Putamen (tissue), 1 donor: ENCODE measurements at places on chromosomes 1 and 21.

DNA sequence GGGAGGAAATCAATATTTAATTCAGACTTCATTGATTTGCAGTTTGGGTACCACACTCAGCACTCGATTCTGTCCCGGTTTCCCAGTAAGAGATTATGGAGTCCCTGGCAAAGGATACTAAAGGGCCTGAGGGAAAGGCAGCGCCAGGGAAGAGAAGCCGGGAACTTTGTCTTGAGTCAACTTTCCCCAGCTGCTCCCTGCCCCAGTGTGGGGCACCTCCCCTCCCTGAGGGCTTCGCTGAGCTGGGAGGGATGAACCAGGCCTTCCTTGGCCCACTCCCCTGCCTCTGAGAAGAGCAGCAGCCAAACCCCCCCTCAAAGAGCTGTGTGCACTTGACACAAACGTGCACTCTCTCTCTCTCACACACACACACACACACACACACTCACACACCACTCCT lies 32.6 kb downstream of the OPTC start:
- DNase-seq = no peak

DNA sequence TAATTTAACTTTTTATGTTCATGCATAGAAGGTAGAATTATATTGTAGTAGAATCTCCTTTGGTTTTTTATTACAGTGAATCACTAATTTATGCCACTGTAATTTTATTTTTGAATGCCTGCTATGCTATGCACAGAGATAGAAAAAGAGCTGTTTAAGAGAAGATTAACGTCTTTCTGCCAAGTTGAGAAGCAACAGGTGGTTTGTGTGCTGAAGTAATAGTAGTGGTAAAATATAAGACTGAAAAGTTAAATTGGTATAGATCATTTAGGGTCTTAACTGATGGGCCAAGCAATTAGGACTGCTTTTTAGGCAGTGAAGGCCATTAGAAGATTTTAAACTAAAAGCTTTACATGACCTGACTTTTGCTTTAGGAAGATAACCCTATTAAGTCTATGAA lies 115.1 kb downstream of the SYT14 start:
- no peak for DNase-seq

GRCh38 chr1:10969267-10969970 lies 43.0 kb upstream of the TARDBP start:
- no peak for DNase-seq

GRCh38 chr1:188668083-188668482 lies 1809.6 kb downstream of the BRINP3 start:
- no peak for DNase-seq

DNA sequence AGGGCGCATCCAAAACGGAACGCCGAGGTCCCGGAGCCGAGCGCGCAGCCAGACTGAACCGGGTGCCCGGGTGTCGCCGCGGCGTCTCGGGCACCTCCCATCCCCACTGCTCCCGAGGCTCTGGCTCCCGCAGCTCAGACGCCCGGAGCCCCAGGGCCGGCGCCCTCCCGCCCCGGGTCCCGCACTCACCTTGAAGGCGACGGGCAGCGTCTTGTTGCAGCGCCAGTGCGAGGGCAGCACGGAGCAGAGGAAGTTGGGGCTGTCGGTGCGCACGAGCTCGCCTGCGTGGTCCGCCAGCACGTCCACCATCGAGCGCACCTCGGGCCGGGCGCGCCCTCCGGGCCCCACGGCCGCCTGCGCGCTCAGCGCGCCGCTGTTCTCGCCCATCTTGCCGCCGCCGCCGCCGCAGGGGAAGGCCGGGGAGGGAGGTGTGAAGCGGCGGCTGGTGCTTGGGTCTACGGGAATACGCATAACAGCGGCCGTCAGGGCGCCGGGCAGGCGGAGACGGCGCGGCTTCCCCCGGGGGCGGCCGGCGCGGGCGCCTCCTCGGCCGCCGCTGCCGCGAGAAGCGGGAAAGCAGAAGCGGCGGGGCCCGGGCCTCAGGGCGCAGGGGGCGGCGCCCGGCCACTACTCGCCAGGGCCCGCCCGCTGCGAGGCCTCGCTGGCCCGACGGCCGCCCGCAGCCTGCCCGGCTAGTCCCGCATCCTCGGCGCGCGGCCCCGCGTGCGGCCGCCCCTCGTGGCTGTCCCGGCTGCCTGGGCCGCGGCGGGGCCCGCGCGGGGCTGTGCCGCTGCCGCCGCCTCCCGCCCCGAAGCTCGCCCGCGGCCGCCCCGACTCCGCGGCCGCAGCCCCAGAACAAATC lies 447 bp downstream of the RUNX3 start:
- DNase-seq = no peak

DNA sequence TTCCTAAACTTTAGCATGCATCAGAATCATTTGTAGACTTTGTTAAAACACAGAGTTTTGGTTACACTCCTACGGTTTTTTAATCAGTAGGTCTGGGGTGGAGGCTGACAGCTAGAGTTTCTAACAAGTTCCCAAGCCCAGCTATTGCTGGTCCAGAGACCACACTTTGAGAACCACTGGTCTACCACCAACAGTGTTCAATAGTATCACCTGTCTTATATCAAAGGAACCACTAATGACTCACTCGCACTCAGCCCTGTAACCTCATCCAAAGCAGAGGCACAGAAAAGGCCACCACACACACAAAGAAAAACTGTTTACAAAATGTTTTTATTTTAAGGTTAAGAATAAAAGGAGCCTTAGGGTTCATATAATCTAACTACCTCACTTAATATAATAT lies 68.7 kb downstream of the HIVEP3 start:
- no peak for DNase-seq

DNA sequence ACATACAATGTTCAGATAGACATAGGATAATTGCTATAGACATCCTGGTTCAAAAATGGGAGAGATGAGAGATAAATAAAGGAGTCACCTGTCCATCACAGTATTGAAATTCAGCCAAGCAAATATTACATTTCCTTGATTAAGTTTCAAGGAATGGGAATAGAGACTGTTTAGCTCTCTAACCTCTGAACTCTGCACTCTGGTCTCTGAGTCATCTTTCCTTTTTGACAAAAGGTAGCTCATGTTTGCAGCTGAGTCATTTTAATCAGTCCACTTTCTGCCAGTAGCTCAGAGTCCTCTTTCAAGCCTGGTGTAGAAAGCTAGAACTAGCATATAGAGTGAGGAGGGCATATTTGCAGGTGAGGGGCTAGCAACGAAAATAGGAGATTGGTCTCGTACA lies 51.4 kb upstream of the GJA8 start:
- DNase-seq = no peak

DNA sequence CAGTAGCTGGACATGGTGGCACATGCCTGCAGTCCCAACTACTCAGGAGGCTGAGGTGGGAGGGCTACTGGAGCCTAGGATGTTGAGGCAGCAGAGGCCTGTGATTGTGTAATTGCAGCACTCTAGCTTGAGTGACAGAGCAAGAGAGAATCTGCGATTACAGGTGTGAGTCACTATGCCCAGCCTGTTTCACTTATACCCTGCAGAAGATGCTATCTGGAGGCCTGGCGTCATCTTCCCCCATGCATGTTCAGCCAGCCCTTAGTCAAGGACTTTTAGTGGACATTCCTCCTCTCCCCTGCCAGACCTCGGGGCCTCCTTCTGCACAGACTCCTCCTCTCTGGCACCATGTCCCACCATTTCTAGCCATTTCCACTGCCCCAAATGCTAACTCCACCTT lies 36.3 kb upstream of the RCC2 start:
- no peak for DNase-seq

DNA sequence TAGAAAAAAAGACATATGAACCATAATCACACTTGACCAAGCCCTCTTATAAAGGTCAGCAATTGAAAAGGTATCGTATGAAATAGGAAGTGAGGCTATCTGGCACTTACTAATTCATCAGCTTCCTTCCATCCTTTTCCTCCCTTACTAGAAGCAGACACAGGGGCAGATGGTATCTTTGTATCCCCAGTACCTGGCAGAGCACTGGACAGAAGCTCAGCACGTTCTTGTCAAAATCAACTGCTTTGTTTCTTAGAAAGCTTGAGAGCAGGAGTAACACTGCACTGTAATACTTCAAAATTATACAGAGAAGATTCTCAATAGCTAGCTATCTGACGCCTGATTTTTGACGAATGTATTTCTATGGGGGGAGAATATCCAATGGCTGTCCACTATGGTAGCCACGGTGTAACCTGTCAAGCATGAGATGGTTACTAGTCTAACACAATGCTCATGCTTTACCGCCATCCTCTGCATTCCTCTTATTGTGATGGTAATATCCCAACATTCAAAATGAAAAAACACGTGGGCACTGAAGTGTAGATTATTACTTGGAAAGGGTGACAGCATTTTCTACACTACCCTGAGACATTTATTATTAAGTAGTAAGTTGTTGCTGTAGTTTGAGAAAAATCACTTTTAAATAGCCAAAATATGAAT lies 175.6 kb downstream of the SIPA1L2 start:
- DNase-seq = no peak

- DNase-seq = no peak
Measured at GRCh38 chr1:88327391-88328267, 356.4 kb upstream of the PKN2 start.

GRCh38 chr1:8739377-8739776 lies 78.1 kb downstream of the RERE start:
- DNase-seq = no peak

DNA sequence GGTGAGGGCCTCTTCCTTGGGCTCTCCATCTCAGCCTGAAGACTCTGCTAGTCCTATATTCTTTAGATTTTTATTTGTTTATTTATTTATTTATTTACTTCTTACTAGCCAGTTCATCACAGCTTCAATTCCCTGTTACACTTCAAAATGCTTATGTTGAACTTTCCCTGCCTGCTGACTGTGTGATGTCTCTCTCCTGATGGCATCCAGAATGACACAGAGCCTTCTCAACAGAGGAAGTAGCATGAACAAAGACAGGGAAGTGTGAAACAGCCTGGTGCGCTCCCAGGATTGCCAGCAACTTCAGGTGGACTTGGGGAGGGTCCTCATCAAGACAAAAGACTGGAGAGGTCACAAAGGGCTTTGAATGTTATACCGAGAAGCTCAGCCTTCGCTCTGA lies 4.3 kb upstream of the IPO13 start:
- DNase-seq = no peak

DNA sequence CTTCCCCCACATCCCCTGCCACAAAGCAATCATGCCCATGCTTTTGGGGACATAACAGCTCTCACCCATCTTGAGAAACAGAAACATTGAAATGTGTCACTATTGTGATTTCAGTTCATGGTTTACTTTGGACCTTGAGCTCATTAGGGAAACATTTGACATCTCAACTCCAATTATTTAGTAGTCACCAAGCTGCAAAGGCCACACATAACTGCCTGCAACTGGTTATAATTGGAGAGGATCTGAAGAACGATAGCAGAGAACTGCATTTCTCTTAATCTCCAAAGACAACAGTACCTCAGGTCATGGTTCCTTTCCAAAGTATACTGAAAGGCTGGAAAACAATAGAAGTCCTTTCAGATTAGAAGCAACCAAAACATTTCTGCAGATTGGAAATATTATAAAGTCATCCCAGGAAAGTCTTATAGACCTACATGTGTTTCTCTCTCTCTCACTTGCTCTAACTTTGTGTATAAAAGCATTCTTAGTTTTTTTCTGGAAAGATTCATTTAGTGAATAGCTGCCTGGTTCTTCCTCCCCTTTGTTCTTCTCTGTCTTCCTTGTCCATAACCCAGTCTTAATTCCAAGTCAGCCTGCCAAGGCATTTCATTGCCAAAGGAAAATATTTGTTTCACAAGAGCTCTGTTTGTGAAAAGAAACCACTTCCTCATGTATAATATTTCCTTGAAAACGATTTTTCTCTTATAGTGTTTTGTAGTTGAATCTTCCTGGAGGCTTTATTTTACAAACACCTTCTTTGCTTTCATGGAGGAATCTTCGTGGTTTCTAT lies 426.8 kb downstream of the ADGRL2 start:
- no peak for DNase-seq

DNA sequence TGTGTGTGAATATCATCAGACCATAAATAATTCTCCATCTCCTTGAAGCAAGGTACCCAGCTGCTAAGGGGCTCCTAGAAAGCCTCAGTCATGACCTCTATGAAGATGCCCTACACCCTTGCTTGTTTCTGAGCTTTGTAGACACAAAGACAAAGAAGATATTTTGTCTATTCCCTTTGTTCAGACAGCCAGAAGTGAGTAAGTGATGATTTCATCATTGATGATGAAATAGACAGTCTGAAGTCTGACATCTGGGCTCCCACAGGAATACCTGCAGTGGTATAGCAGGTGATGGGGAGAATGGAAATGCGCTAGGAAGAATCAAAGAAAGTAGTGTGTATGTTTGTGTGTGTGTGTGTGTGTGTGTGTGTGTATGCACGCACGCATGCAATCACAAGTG lies 82.2 kb upstream of the DPT start:
- no peak for DNase-seq

DNA sequence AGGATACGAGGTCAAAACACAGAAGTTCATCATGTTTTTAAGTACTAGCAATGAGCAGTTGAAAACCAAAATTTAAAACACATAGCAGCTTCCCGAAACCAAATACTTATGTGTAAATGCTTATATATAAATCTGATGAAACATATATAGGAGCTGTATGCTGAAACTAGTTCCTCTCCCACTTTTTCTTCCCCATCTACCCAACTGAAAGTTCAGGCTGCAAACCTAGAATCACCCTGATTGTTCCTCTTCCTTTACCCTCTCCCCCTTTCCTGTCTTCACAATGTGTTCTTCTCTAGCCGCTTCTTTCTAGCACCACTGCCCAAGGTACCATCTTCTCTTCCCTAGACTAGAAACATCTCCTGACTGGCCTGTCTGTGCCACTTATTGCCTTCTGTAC lies 90.6 kb downstream of the ST3GAL3 start:
- no peak for DNase-seq

- no peak for DNase-seq
Measured at GRCh38 chr1:62778208-62778607, 5.7 kb upstream of the ATG4C start.

DNA sequence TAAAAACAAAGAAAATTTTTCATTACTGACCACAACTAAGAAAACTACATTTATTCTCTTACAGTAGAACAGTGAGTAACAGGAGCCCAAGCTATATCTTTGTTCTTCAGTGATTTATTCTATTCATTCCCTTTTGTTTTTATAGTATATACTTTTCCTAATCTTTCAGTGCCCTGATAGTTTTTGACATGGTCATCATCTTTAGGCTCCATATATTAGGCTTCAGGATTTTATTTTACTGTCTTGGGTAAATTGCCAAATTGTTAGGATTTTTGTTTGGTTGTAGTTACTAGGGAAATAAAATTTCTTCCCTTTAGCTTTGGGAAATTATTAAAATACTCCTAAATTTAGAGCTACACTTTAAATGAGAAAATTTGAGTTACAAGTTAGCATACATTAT lies 10.3 kb downstream of the FBXO28 start:
- DNase-seq = no peak

- no peak for DNase-seq
Measured at GRCh38 chr1:187744665-187745064, 915.9 kb downstream of the PLA2G4A start.

- no peak for DNase-seq
Measured at GRCh38 chr1:91070298-91070697, 48.5 kb upstream of the ZNF644 start.

- DNase-seq = no peak
Measured at GRCh38 chr1:183023601-183024316, 539 bp downstream of the LAMC1 start.

DNA sequence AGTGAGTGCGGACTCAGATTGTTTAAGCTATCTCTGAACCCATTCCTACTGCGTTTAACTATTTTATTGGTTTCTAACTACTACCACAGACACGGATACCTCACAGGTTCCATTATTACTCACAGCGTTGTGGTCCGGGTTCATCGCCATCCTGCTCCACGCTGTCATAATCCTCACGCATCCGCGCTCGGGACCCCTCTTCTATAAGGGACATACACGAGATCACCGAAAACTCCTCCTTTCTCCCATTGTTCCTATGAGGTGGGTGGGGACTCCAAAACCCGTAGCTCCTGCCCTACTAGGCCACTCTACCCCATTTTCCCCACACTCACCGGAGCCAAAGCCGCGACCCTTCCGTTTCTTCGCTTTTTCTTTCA lies 610 bp downstream of the RBM8A start:
- no peak for DNase-seq
